ENCODE measurements at places on chromosomes 7 and 10.
A peak's percentile ranks its signal among the peaks of the same experiment; 100 is the strongest.

- no peak for DNase-seq
Measured at GRCh38 chr10:95360122-95360714, 69.4 kb upstream of the PDLIM1 start.

DNA sequence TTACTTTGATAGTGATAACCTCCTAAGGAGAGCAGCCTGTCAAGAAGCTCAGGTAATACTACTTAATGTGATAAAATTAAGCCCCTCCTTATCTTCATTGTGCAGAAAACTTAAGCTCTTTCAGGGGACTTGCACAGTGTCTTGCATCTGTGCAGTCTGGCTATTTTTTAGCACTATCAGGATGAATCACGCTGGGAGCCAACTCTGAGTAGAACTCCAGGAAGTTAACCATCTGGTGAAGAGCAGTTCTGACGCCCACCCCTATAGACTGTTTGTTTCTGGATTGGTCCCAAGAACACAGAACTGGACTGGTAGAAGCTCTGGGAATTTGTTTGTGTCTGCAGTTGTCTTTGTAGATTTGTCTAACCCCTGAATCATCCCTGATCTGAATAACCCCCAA, 41.9 kb downstream of the AGK start:
- no peak for DNase-seq

DNA sequence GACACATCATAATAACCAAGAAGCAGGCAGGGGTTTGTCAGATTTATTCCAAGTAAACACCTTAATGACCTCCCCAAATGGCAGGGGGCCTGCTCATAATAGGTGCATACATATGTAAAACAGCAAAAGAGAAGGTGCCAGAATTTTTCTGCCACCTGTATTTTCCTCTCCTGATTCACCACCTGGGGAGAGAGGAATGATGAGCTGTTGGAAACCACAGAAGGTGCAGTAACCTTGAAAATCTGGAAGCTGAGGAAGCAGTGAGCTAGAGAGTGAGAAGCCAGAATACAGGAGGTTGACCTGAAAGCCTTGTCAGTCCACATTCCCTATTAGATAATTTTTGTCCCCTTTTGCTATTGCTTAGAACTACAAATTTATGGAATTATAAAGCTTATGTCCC, 46.2 kb upstream of the PDE1C start:
- no peak for DNase-seq

- no peak for DNase-seq
Measured at GRCh38 chr10:96022739-96023138, 20.6 kb upstream of the CCNJ start.

DNA sequence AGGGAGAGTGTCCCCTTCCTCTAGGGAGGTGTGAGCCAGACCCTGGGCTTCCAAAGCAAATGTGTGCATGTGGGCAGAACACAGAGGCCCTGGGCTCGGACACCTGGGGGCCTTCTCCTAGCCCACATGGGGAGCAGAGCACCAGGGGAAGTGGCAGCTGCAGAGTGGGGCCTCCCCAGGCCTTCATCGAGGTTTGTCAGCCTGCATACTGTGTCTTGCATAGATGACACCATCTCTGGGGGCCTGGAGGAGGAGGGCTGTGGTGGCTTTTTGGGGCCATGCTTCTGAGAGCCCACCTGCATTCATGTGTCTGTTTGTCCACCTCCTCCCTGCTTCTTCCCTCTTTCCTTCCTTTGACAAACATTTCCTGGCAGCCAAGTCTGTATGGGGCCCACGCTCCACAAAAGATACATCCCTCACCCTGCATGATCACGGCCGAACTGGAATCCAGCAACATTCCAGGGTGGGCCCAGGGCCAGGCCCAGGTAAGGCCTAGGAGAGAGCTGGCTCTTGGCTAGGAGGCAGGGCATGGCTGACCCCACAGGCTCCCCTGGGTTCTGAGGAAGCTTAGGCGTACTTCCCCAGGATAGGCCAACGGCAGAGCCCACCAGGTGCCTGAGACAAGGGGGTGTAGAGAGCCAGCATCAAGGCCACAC, 79.2 kb downstream of the ZMIZ1 start:
- no peak for DNase-seq

GRCh38 chr7:47726047-47726726, 144.3 kb upstream of the TNS3 start:
- DNase-seq = no peak

- no peak for DNase-seq
Measured at GRCh38 chr7:107622429-107622828, 38.2 kb upstream of the SLC26A4 start.

GRCh38 chr7:148325208-148325607, 265.4 kb upstream of the C7orf33 start:
- DNase-seq = no peak

GRCh38 chr10:87656431-87657072, 3.1 kb upstream of the PAPSS2 start:
- no peak for DNase-seq

- no peak for DNase-seq
Measured at GRCh38 chr10:11334436-11334835, 277.0 kb downstream of the USP6NL start.

GRCh38 chr10:132130286-132131265, 56.2 kb upstream of the DPYSL4 start:
- DNase-seq = no peak

DNA sequence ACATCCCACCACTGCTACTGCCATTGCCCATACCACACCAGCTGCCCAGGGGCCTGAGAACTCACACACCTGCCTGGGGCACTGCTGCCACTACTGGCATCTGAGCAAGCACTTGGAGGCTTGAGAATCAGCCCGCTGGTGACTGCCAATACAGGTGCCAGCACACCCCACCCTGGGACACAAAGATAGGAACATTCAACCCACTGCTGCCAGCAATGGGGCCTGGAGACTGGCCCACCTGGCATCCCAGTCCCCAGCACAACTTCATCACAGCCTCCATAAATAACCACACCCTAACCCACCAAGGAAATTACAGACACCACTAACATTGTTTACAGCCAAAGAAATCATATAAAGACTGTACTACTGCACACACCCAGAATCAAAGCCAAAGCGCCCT, 115.9 kb downstream of the SLC16A9 start:
- no peak for DNase-seq

DNA sequence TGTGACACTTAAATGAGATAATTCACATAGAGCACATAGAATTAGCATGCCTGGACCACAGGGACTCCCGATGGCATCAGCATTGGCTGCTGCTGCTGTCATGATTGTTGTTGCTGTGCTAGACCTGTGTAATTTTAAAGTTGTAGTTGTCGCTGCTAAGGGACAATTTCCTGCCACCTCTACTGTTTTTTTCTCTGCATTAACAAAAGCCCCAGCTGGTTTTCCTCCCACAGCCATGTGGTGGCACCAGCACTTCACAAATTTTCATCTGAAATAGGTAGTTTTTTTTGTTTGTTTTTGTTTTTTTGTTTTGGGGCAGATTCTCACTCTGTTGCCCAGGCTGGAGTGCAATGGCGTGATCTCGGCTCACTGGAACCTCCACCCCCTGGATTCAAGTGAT, 25.4 kb upstream of the PRXL2A start:
- DNase-seq = peak; percentile 43

- no peak for DNase-seq
Measured at GRCh38 chr10:70584909-70585544, 17.5 kb downstream of the PRF1 start.

- no peak for DNase-seq
Measured at GRCh38 chr7:34108165-34108564, 202.8 kb downstream of the BMPER start.

DNA sequence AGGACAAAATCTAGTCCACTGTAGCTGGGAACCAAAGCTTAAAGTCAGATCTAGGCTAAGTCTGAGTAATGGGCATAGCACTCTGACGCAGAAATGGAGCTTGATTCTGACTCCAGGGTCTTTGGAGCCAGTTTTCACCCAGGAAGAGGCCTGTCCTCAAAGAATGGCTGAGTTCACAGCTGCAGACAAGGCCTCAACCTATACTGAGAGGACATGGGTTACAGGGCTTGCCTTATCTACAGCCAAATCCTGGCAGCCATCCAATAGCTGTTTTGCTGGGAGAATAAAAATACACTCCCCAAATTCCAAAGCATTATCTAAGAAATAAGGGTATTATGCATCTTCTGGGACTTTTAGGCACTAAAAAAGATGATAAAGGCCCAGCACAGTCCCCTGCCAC, 154.8 kb downstream of the RAPGEF5 start:
- no peak for DNase-seq

- no peak for DNase-seq
Measured at GRCh38 chr7:103297837-103298179, 573 bp downstream of the PMPCB start.

DNA sequence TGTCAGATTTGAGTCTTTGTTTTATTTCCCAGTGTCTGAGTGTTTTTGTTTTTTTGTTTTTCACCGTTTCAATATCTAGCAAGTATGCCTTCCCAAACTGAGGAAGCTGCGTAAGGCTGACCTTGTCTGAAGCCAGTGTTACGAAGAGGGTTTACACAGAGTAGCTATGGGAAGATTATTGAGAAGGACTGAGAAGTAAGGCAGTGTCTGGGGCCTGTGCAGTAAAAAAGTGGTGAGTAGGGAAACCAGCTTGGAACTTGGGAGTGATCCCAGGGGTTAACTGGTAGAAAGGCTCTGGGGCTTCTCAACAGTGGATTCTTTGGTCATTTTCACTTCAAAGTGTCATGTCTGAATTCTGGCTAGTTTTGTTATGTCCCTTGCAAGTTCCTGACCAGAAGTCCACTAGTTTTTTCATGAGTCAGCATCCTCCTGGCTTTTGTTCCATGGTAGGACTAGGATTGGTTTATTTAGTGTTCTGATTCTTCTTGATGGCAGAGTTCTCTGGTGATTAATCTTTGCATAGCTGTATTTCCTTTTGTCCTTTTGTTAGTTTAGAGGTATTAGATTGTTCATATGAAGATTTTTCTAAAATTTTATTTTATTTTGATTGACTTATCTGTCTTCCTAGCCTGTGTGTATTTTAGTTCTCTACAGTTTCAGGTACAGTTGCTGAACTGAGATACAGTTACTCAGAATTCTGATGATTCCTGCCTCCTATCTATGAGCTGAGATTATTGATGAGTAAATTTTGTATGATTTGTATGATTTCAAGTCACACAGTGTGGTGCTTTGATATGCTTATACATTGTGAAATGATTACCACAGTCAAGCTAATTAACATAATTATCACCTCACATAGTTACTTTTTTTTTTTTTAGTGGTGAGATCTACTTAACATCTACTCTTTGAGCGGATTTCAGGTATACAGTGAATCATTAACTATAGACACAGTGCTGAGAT, 19.0 kb downstream of the GARS1 start:
- no peak for DNase-seq

GRCh38 chr10:83289948-83290347, 849.4 kb upstream of the GHITM start:
- DNase-seq = no peak

GRCh38 chr7:24920451-24921361, 59.3 kb downstream of the OSBPL3 start:
- no peak for DNase-seq

- DNase-seq = no peak
Measured at GRCh38 chr10:28489206-28489605, 43.7 kb upstream of the WAC start.

GRCh38 chr7:76393116-76394031, 16.1 kb downstream of the SSC4D start:
- peak; percentile 91 for DNase-seq

DNA sequence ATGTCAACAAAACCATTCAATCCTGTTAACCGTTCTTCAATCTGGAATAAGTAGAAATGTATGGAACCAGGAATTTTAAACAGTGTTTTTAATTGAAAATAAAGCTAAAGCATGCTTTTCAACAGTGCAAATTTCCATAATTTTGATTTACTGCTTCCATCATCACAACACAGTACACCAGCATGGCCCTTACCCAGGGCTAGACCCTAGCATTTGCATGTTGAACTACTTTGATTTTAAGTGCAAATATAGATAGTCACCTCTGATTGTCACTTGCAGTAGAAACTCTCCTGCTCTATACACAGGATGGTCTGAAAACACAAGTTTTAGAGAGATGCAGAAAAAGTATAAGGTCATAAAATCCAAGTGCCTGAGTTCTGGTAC, 12.1 kb downstream of the SKIDA1 start:
- DNase-seq = no peak

- no peak for DNase-seq
Measured at GRCh38 chr10:58352956-58353610, 18.3 kb downstream of the UBE2D1 start.

DNA sequence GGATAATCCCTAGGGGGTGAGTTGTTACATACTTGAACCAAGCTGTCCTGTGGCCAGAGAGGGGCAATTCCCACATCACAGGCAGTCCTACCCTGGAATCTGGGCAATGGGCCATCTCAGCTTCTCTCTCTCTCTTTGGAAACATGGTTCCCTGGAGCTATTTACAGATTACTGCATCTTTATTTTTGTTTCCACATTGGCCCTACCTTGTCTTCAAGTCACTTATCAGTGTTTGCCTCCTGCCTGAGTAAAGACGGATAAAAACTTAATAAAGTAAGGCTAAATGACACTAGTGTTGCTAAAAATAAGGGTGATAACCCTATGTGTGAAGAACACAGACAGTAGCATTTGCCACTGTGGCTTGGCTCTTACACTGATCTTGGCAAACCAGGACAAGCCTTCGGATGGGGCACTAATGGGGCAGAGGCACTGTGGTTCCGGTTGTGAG, 228.2 kb downstream of the GFRA1 start:
- DNase-seq = no peak

DNA sequence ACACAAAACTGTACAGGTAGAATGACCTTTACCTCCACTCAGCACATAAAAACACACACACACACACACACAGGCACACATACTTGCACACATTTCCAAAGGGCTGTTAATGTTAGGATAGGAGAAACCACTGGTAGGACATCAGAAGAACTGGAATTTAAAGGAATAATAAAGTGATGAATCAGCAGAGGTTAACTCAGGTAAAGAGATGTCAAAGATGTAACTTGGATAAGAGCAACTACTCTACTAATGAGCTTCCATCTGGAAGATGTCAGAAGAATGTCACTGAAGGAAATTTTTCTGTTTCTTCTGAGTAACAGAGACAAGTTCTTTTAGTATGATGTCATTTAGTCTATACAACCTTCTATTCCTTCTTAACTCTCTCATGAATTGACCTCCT, 26.4 kb upstream of the GPR37 start:
- DNase-seq = no peak

- DNase-seq = no peak
Measured at GRCh38 chr10:76388321-76389023, 957.0 kb downstream of the LRMDA start.

- DNase-seq = no peak
Measured at GRCh38 chr7:117350027-117350426, 27.2 kb upstream of the WNT2 start.
